ENCODE measurements at places on chromosomes 3 and 15.

DNA sequence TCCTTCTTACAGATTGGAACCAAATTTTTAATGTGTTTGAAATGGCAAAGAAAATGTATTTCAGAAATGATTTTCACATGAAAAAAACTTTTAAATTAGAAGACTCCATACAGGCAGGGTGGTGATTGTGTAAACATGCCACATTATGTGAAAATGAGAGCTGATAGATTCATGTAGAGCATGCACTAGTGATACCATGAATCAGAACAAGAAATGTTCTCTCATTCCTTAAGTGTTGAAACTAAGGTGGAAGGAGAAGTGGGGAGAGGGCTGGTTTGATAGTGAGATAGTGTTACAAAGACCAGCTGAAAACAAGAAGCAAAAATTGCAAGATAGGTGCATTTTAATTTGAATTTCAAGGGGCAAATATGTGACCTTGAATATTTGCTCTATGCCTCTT lies 100.3 kb downstream of the CCNL1 start:
- no peak for DNase-seq

GRCh38 chr15:55279746-55280351 lies 9.8 kb downstream of the RAB27A start:
- DNase-seq: no peak

GRCh38 chr3:141725036-141725435 lies 13.1 kb upstream of the RNF7 start:
- no peak for DNase-seq

GRCh38 chr3:105744202-105744601 lies 124.6 kb downstream of the CBLB start:
- no peak for DNase-seq

- DNase-seq: no peak
These were observed 94.7 kb upstream of the PDZRN3 start for GRCh38 chr3:73719413-73719851.

- DNase-seq: no peak
These were observed 5.7 kb upstream of the SLC25A26 start for GRCh38 chr3:66215106-66215505.

GRCh38 chr3:72052841-72053409 lies 268.0 kb upstream of the PROK2 start:
- DNase-seq: no peak

DNA sequence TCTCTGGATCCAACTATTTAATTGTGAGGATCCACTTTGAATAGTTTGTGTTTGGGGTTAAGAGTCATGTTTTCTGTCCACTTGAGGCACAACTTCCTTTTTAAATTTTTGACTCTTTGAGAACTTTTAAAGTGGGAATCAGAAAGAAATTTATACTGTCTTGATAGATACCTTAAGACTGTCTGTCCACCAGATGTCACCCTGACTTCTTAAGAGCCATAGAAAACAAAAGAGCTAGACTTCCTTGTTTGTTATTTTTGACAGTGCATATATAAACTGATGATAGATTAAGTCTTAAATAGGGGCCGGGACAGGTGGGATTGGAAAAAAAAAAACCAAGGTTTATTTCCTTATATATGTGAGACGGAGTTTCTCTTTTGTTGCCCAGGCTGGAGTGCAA lies 52.1 kb upstream of the WDR72 start:
- no peak for DNase-seq

DNA sequence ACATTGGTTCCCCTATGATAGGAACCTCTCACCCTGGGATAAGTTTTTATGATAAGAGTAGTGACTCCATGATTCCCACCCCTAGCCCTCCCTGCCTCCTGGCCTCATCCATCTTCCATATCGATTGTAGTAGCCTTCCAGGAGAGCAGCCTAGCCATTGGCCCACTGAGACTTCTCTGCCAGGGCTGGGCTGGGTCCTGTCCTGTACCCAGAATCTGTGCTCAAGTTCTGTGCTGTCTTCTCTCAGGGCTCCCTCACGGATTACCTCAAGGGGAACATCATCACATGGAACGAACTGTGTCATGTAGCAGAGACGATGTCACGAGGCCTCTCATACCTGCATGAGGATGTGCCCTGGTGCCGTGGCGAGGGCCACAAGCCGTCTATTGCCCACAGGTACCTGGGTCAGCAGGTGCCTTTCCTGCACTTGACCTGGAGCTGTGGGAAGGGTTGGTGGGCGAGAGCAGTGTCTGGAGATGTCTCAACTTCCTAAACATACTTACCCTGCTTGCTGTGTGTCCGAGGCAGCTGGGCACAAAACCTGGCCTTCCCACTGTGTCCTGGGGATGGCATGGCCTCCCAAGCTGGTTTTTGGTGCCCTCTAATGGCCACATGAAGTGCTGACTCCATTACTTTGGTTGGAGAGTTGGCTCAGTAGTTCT lies 16.6 kb upstream of the EXOG start:
- DNase-seq: peak; percentile 6

- no peak for DNase-seq
These were observed 5.5 kb downstream of the ABTB1 start for GRCh38 chr3:127678315-127678599.

DNA sequence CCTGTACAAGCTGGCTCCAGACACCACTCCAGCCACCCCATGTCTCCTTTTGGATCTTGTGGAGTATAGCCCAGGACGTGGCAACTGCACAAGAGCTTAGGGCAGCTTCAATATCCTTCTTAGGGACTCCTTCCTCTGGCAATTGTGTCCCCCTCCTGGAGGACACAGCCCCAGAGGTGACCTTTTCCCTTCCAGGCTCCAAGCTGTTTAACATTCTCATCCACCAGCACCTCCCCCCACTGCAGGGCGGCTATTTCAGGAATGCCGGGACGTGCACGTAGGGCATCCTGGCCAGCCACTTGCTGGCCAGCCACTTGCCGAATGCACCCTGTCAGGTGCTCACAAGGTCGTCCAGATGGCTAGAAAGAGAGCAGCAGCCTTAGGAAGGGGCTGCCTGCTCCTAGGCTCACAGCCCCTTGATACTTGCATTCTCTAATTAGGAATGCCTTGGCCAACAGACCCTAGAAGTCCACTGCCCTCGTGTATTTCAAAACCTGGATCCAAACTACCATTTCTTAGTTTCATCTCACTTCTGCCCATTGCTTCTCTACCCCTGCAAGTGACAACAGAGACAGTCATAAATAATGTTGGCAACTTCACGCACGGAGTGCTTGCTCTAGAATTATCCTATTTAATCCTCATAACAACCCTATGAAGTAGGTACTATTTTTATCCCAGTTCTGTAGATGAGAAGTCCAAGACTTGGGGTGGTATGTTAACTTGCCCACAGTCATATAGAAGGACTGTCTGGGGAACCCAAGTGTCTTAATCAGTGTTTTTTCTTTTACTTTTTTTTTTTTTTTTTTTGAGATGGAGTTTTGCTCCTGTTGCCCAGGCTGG lies 24.5 kb upstream of the IDH2 start:
- DNase-seq: no peak

GRCh38 chr15:100201376-100202280 lies 140.1 kb downstream of the ADAMTS17 start:
- no peak for DNase-seq

DNA sequence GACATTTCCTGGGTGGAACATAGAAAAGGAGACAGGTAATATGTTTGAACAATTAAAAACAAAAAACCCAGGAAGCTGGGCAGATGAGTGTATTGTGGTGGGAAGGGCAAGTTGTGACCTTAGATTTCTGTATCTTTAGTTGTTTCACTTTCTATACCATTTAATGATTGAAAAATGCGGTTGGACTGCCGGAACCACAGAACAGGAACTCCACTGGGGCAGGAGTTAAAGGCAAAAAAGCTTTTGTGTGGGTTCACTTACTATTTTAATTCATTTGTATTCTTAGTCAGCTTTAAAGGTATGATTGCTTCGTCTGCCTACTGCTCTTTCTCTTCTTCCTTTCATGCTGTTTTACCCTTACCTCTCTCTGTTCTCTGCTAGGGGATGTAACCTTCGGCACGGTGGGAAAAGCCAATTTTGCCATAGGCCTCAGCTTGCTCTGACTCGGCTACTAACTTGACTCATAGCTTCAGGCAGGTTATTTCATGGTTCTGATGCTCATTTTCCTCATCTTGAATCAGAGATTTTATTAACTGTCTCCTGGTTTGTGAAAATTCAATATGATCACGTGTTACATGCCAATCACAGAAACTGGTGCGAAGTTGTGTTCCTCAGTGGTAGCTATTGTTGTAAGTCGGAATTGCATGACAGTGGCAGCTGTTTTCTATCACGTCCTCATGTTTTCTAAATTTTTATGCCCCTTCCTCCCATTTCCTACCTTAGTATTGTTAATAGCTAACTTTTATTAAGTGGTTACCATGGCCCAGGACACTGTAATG lies 1.6 kb upstream of the MCTP2 start:
- no peak for DNase-seq

DNA sequence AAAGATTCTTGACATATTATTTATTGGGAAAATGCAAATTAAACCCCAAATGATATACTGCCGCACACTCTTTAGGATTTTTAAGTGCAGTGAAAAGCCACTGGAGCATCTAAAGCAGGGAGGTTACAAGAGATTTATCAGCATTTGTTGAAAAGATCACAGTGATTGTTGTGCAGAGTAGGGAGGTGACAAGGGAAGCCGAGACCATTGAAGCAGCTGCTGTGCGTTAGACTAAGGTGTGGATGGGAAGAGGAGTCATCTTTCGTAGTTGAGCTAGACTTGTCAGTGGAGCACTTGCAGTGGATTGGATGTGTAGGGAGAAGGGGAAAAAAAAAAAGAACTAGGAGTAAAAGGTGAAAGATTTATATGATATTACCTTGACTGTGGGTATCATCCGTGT lies 854.6 kb downstream of the NTRK3 start:
- no peak for DNase-seq

GRCh38 chr15:80831606-80832224 lies 52.5 kb downstream of the CEMIP start:
- DNase-seq: no peak

DNA sequence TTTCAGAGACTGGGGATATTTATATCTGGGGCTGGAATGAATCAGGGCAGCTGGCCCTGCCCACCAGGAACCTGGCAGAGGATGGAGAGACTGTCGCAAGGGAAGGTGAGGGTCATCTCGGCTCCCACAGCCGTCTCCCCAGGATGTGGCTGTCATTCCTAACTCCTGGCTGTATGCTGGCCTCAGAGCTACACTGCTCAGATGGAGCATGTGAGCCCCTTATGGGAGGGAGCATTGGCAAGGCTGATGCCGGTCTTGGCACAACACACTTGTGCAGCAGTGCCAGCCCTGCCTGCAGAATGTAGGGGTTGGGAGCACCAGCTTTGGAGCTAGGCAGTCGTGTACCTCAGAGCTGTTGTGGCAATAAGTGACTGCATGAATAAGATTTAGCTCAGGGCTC lies 5.2 kb downstream of the RCCD1 start:
- peak; percentile 26 for DNase-seq

GRCh38 chr15:60414016-60414682 lies 16.4 kb upstream of the ANXA2 start:
- DNase-seq: no peak

DNA sequence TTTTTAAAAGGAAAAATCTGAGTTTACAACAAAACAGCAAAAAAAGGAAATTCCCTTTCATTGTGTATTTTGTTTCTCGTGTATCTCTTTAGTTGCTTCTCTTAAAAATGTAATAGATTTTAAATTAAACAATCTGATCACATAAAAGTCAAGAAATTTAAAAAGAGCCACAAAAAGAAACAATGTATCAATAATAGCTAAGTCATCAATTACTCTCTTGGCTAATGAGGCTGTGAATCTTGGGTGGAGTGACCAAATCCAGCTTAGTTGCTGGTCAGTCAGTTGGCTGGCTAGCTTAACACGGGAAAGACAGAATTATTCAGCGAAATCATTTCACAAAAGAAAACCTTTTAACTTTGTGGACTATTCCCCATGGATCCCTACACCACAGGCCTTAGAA lies 3.2 kb downstream of the SFMBT1 start:
- DNase-seq: no peak

DNA sequence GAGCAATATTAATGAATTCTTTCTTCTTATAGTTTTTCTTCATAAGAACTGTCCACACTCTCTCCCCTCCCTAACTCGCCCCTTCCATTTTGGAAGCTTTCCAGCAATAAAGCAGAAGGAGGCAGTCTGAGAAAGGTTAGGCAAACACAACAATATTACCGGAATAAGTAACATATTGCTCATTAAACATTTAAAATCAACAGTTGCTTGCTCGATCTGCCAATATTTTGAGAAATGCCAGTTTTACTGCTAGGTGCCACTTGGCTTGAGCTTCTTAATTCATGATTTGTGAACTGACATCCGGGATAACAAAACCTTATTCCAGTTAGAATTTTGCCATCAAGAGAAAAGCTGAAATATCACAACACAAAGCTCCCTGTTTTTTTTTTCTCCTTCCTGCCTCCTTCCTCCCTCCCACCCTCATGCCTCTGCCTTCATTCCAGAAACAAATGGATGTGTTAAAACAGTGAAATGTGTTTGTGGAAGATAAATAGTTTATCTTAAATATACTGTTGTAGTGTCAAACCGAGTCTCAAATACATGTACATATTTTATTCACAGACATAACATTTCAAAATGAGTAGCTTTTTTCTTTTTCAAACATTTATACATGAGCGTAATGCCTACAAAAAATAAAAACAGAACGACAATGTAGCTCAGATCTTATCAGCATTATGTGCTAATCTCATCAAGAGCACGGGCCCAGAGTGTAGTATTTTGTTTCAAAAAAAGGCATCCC lies 253.7 kb downstream of the GAP43 start:
- no peak for DNase-seq

DNA sequence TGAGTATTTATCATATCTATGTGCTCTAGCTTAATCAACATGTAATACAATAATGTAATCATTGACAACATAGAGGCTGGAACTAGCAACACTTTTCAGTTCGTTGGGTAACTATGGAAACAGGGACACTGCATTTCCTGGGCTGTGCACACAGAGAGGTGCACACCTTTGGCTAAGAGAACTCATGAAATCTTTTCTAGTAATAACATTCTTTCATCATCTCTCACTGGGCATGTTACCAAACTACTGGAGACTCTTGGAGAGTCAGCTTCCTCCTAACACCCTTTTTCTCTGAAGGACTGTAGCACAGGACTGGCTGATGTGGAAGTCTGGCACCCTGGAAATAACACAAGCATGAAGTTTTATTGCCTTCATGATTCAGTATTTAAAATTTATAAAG lies 135.6 kb downstream of the KCNMB2 start:
- no peak for DNase-seq

- DNase-seq: no peak
These were observed 363.5 kb downstream of the FOXP1 start for GRCh38 chr3:71219744-71220638.

- no peak for DNase-seq
These were observed 98.2 kb downstream of the MEIS2 start for GRCh38 chr15:37002041-37002672.

DNA sequence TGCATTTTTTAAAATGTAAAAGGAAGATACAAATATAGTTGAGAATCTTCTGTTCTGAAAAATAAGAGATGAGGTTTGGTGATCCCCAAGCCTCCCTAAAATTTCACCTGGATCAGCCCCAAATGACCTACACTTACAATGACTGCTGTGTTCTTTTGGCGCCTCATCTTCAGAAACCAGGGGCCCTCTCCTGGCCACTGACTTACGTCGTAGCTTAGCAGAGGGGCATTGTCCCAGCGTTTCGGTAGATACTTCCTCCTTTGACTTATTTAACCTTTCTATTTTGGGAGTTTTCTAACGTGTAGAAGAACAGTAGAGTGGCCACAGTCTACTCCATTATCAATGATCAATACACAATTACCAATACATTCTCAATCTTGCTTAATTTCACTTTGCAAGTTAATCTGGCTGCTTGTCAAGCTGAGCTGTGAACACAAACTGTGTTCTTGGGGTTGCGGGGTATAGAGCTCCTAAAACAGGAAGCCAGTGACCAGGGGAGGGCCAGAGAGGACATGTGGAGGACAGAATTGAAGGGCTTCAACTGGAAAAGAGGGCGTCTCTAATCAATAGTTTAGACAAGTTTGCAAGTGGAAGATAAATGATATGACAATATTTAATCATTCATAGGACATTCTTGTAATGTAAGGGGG lies 419.5 kb downstream of the LPP start:
- no peak for DNase-seq
